Fibroblast of skin of left quadriceps (primary cell): ENCODE measurements at places on chromosomes 12 and 14.

GRCh38 chr12:91387461-91388134, 205.0 kb upstream of the DCN start:
- no peak for DNase-seq

DNA sequence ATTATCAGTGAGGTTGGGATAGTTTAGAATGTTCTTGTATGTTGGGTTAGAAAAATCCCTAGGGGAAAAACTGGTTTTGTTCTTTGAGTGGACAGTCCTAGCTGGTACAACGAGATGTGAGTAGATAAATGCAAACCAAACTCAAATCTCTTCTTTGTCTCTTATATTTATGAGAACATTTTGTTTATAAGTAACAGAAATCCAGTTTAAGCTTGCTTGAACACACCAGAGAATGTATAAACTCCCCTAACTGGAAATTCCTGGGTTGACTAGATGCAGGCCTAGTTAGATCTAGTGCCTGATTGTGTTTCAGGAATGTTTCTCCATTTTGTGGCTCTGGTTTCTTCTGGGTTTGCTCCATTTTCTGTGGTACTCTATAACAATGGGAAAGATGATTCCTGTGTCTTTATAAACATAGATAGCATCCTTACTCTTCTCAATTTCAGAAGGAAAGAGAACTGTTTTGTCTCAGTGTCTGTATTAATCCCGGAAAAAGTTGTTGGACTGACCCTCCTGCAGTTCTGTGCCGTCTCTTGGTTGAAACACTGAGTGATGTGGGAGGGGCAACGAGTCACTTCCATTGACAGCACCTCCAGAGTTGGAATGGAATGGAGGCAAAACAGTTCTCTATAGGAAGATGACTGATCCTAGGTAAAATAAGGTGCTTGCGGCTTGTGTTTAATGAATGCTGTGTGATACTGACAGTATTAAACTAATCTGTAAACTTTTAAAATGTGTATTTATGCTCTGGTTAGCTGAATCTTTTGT, 244.8 kb downstream of the TMTC2 start:
- DNase-seq = no peak

DNA sequence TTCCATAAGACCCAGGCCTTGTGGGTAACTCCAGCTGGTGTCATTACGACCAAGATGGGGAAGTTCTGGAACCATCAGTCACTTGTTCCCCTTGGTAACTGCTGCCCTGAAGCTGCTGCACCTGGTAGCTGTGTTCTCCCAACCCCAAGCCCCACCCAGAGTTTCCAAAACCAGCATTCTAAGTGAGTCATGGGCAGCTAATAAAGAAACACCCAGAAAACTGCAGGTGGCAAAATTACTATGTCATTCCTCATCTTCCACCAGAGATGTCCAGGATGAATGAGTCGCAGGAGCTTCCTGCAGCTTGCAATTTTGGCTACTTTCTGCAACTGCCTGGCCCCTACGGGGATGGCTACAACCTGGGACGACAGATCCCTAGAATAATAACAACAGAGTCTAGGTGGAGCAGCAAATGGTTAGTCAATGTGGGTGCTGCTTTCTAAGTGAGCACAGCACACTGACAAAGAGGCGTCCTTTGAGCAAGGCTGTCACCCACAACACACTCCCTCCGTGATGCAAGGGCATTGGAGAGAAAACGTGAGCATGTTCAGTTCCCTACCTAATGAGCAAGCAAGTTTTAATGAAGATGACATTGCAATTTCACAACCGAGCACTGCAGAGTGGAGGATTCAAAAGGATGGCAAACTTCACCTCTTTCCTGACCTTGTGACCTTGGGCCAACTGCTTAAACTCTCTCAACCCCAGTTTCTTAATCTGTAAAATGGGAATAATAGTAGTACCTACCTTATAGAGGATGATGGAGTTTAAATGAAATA, 301.4 kb upstream of the NOS1 start:
- peak; percentile 24 for DNase-seq

GRCh38 chr12:3432176-3432742, 58.7 kb upstream of the PRMT8 start:
- no peak for DNase-seq

DNA sequence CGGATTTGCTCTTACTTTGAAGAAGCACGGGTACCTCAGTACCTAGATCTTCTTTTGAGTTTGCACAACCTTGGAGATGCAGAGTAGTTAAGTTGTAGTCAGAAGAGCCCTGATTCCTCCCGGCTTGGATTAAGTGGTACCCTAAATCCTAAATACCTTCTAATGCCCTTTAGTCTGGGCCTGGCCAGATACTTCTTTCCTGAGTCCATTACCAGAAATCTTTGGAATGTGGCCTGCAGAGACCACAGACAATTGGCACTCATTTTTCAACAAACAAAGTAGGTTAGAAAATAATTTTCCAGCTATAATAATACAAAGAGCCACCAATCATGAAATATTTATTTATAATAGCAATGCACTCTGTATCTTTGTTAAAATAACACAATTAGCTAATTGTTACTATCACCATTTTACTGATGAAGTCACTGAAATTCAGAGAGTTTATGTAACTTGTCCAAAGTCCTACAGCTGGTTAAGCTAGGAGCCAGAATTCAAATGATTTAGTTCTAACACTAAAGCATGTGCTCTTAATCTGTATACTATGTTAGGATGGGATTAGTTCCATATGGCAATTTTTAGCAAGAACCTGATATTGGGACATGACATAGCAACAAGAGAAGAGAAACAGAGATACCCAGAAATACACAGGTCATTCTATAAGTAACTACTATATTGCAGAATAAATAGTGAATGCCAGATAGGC, 132.1 kb upstream of the PDZRN4 start:
- peak; percentile 20 for DNase-seq

- peak; percentile 46 for DNase-seq
These were observed 5.8 kb downstream of the CCNB1IP1 start for GRCh38 chr14:20327005-20327869.
